ENCODE measurements at places on chromosomes 1 and 21.

DNA sequence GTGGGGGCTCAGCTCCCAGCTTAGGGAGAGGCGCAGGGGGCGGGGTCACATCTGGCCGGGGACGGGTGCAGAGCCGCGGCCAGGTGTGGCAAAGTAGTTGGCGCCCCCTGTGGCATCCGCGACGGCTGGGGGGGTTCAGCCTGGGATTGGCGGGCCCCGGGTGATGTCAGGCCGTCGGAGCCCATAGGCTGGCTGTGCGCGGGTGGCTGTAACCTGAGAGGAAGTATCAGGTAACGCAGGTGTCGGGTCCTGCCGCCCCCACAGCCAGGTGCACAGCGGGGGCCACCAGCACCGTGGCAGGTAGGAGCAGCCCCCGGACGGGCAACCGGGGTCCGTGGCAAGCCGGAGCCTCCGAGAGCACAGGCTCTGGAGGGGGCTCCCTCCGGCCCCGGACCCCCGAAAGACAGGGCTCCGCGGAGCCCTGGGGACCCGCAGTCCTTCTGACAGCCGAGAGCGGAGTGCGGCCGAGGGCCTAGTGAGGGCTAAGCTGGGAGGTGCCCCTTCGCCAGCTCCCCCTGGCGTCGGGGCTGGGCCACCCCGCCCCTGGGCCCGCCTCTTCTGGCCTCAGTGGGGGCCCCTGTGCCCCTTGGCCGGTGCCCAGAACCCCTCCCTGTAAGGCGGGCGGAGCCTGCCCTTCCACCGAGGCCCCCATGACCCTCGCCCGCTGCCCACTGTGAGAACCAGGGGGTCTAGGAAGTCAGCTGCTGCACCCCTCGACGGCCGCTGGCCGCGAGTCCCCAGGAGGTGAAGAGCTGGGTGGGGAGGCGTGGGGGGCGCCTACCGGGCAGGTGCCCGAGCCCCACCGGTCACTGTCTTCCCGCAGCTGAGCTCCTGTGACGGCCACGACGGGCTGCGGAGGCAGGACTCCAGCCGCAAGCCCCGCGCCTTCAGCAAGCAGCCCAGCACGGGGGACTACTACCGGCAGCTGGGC lies 17.9 kb downstream of the TNFRSF25 start:
- DNase-seq = no peak

- DNase-seq = no peak
These were observed 129.8 kb upstream of the SAMSN1 start for GRCh38 chr21:14675774-14676530.

GRCh38 chr21:43361493-43362296 lies 65.2 kb downstream of the SIK1 start:
- DNase-seq = no peak

DNA sequence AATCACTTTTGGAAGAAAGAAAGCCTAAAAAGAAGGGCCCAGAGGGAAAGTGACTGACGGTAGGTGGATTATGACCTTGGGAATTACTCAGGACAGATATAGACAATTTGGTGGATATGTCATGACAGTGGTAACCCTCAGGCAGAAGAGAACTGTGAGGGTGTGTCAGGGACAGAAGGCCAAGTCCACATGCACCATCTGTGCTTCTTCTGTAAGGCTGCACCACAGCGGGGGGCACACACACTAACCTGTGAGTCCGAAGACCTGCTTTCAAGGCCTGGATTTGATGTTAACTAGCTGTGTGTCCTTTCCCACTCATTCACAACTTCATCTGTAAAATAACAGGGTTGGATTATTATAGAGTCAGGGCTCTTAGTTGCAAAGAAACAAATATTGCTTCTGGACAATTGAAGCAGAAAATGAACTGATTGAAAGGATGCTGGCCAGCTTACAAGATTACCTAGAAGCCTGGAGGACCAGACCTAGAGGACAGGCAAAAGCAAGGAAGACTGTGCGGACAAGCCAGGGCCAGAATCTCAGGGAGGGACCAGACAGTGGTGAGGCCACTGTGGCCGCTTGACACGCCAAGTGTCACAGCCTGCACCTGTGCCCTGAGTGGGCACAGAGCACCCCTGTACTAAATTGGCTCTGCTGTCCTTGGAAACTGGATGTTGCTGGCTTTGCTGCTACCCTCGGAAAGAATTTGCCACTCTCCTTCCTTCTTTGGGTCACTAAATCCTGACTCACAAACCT lies 34.7 kb upstream of the USP24 start:
- DNase-seq = no peak

DNA sequence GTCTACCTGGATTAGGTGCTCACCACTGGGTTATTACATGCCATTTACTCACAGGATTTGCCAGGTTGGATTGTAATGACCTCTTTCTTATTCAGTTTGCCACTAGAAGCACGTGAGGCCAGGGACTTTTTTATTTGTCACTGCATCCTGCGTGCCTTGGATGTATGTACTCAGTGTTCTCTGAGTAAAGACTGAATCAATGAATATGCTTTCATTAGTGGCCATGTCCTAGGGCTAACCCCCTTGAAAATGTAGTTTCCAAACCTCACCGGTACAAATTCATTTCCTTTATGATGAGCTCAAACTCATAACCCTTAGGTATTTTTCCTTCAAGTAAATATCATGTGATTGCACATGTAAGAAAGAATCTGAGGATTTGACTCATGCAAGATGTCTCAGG lies 1.3 kb upstream of the ZP4 start:
- DNase-seq = no peak

GRCh38 chr21:45424854-45425795 lies 20.2 kb downstream of the COL18A1 start:
- no peak for DNase-seq

DNA sequence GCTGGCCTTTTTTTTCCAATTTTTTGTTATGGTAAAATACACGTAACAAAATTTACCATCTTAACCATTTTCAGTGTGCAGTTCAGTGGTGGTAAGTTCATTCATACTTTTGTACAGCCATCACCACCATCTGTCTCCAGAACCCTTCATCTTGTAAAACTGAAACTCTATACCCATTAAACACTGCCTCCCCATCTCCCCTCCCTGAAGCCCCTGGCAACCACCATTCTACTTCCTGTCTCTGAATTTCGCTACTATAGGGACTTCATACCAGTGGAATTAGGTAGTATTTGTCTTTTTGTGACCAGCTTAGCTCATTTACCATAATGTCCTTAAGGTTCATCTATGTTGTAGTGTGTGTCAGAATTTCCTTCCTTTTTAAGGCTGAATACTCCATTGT lies 8.7 kb downstream of the PKNOX1 start:
- no peak for DNase-seq

DNA sequence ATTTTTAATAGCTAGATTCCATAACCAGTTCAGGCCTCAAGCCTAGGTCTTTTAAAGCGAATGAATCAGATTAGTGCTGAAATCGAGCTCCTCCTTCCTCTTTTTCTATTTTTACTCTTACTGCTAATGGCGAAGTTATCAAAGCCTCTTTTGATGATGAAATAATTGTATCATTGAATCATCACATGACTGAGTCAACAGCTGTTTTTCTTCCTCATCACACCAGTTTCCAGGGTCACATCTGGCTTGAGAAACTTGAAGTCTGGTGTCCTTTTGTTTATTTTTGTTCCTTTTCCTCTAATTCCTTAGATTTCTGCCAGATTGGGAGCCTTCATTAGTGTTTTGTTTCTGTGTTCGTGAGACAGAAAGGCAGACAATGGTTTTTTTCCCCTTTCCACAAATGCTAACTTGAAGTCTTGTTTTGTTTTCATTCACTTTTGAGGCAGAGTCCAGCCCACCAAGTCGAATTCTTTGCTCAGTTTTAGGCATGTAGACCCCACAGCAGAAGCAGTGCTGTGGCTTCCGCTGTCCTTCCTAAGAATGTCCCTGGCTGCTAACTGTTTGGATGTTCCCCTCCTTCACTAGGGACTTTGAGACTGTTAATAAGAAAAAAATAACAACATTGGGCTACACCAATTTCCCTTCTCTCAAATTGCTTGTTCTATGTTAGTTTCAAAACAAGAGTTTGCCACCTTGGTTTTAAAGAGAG lies 51.9 kb upstream of the FMOD start:
- DNase-seq = peak; percentile 16

DNA sequence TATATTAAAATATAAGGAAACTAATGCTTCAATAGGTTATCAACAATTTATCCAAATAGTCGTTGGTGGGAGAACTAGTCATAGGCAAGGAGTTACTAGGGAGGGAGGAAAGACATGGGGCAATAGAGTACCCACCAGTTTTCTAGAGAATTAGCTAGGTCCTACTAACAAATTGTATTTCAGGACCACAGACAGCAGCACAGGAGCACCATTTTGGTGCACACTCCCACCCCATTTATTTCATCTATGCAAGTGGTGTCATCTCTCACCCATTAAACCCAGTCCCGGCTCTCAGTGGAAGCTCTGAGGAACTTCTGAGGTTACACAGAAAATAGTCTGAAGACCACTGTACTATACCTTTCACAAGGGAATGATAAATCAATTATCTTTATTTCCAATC lies 89.0 kb upstream of the BCAR3 start:
- DNase-seq = no peak

DNA sequence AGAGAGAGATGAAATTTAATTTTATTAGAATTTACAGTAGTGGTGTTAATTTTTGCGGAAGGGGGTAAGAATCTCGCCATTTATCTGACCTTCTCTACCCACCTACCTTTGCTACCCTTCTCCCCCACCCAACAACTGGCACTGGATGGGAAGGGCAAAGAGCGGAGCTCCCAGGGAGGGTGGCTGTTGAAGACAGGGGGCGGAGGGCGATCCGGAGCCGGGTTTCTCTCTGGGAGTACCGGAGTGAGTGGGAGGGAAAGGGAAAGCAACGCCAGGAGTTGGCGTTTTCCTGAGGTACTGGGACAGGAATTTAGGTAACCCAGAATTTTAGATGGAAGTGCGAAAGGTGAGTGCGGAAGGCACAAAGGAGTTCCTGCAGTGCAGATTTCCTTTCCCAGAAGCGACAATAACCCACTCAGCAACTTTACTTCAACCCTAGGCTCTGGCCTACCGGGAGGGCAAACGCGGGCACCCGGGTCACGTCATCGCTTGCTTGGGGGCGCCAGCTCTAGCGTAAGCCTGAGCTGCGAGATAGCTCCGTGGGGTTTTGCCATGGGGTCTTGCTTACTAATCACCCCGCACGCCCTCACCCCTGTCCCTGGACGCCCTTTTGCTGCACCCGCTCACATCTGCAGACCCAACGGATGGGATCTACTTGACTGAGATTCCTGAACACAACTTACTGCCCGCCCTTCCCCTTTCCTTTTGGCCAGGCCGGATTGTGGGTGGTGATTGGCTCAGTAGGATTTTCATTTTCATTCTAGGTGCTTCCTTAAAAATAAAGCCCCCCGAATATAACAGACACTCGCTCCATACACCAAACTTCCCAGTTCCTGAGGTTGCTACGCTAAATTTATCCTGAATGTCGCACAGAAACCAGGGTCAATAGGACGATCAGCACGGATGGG lies 413.0 kb upstream of the ESRRG start:
- DNase-seq = no peak

DNA sequence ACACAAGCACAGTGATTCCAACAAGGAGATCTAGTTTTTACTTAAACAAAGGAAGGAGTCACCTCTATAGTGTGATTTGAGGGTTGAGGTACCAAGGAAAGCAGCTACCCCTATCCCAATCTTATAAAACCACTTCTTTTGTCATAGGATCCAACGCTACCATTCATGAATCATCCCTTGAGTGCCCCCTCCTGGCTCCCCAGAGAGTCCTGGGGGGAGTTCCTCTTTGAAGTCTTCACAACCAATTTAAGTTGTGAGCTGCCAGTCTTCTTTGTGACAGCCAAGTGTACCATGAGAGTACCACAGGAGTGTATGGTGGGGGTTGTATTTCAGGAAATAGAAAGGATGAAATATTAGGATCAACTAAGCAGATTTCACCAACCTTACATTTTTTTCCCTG lies 39.1 kb upstream of the NHLH2 start:
- DNase-seq = no peak

DNA sequence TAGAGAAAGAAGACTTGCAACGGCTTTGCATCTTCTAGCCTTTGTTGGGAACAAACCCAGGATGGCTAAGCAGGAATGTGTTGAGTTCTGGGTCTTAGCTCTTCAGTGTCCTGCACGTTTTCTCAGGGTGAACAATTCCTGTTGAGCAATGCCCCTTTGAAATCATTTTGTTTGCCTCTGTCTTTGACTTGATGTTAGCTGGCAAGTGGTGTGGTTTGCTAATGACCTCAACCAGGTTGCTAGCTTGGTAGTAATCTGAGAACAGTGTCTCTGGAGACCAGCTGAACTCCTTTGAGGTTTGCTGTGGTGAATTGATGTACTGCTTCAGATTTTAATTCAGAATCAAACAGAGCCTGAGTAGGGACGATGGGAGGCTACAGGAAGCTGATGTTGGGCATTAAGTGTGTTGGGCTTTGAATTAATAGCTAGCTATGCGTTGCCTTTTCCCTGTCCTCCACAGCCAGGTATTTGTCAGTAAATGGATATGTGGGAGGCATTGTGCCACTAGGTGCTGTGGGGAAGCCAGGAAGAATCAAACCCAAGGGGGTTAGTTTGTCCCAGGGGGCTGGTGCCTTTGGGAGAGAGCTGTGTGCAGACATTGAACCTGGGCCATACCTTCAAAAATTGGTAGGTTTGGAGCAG lies 23.3 kb upstream of the SRSF10 start:
- DNase-seq = peak; percentile 66

GRCh38 chr21:45863267-45863666 lies 118.3 kb upstream of the COL6A1 start:
- DNase-seq = no peak

GRCh38 chr21:35201288-35201687 lies 152.2 kb upstream of the RUNX1 start:
- DNase-seq = no peak

- no peak for DNase-seq
These were observed 31.1 kb downstream of the LHX8 start for GRCh38 chr1:75165264-75165663.

DNA sequence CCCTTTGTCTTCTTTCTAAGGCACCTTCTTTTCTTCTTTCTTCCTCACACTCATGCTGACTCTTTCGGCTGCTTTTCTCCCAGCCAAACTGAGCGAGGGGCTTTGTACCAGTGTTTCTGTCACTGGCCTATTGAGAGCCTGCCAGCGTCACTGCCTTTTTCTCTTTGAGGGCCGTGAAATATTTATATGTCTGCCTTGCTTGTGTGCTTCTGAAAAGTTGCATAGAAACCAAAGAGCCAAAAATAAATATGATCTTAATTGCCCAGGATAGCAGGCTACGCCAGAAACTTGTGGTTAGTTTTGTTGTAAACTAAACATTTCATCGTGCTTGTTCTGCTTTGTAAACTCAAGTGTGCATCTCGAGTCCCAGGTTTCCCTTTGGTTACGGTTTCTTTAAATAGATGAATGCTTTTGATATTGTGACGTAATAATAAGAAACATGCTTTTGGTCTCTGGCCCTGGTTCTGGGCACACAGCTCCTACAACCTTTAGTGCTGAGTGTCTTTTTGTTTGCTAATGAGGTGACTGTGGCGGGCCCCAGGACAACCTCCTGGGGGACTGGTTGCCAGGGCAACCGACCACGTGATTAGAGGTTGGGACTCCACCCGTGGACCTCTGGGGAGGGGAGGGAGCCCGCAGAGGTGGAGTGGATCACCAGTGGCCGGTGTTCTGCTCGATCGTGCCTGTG lies 10.8 kb downstream of the SLC37A1 start:
- DNase-seq = no peak

GRCh38 chr1:200732438-200732837 lies 6.3 kb upstream of the CAMSAP2 start:
- DNase-seq = no peak
